ENCODE measurements at places on chromosomes 3 and 15.

- peak; percentile 69 for DNase-seq
Observed at GRCh38 chr15:73318463-73319351, 50.1 kb downstream of the HCN4 start.

GRCh38 chr3:142951794-142952193 is 11.7 kb downstream of the PAQR9 start:
- no peak for DNase-seq

GRCh38 chr15:48433226-48433886 is 102.1 kb downstream of the DUT start:
- DNase-seq = no peak

DNA sequence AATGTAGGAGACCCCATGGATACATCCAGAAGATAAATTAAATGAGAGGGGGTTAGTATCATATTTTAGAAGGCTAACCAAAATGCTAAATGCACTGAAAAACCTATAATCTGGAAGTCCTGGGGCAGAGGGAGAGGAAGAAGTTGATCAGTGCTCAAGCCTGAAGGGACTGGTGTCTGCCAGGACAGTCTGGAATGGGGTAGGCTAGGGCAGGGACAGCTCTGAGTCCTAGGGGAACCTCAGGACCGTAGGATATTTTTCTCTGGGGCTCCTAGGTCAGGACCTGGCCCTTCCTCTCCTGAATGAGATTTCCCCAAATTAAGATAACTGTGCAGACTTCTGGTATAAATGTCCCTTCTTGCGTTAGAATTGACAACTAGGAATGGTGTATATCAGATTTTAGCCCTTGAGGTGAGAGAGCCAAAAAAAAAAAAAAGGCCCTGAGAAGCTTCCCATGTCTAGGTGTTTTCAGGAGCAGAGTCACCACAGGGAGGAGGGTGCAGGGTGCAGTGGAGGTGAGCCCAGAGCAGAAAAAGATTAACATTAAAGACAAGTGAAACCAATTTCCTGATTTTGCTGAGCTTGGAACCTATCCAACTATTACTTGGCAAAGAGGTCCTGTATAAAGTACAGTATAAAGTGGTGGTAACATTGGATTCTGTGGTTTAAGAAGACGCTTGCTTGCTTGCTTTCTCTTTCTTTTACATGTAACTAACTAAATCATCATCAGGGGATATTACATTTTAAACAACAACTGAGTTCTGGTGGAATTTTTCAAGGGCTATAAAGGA is 63.5 kb downstream of the HACD2 start:
- no peak for DNase-seq

- DNase-seq = no peak
Observed at GRCh38 chr15:93825682-93826081, 405.7 kb upstream of the MCTP2 start.

- no peak for DNase-seq
Observed at GRCh38 chr3:167967257-167968036, 128.3 kb downstream of the GOLIM4 start.
